ENCODE measurements at places on chromosomes 7 and 10. TPM values are rescaled to one million over a fixed set of nuclear protein-coding genes. Genes with fewer than 3 reads are reported as not detected.

The PON1 gene
- not detected for total RNA-seq

The WEE2 gene
- total RNA-seq, result not detected

The CLCN1 gene
- total RNA-seq, result not detected

The PTPRN2 gene
- total RNA-seq, result 1.3 TPM

The OR2A12 gene
- not detected for total RNA-seq

The FZD1 gene
- total RNA-seq, result 4.1 TPM

The JCAD gene
- total RNA-seq, result 22.8 TPM

The TMEM196 gene
- not detected for total RNA-seq

The CPA1 gene
- 2.3 TPM for total RNA-seq

The HECW1 gene
- not detected for total RNA-seq

All from heart right ventricle (tissue), 16 donors.